CD4-positive, alpha-beta T cell treated with Interleukin-21 for 1 hour (primary cell): ENCODE measurements at places on chromosomes 4 and X.

DNA sequence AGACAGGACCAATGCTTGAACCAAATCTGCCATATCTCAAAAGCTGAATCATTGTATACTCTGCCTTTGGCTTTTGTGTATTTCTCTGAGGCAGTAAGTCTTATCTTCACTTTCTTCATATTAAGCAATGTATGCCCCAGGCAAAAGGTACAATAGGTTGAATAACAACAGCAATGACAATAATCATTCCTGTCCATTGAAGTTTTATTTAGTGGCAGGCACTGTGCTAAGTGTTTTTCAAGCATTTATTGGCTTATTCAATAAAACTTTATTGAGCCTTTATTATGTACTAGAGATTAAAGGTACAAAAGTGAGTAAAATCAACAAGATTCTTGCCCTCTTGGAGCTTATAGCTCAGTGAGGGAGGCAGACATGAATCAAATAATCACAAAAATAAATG lies 8.2 kb upstream of the CASK start:
- no peak for DNase-seq

GRCh38 chr4:102352781-102353180 lies 7.5 kb upstream of the SLC39A8 start:
- DNase-seq: no peak

GRCh38 chr4:123812066-123812390 lies 415.4 kb downstream of the SPRY1 start:
- no peak for DNase-seq

- DNase-seq: no peak
Observed at GRCh38 chr4:109821185-109821584, 5.6 kb downstream of the GAR1 start.

- no peak for DNase-seq
Observed at GRCh38 chr4:84927428-84927827, 39.1 kb downstream of the WDFY3 start.

GRCh38 chr4:168167714-168168284 lies 75.5 kb downstream of the ANXA10 start:
- no peak for DNase-seq

GRCh38 chr4:16694884-16695276 lies 203.6 kb downstream of the LDB2 start:
- DNase-seq: no peak

- peak; percentile 57 for DNase-seq
Observed at GRCh38 chrX:16436348-16437188, 213.4 kb upstream of the S100G start.

DNA sequence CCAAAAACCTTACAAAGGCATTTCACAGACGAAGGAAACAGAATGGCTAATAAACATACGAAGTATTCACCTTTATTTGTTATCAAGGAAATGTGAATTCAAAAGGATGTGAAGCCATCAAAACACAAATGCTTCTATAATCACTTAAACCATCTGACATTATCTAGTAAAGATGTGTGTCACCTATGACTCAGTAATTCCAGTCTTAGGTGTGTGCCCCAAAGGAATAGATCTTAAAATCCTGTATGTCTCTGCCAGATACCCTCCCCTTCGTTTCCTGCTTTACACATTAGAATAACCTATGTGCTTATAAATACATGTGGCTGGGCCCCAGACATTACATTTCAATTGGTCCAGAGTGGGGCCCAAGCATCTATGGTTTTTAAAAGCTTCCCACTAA lies 41.8 kb upstream of the CEP135 start:
- peak; percentile 2 for DNase-seq

- DNase-seq: no peak
Observed at GRCh38 chrX:70478526-70479245, 34.1 kb downstream of the DLG3 start.

DNA sequence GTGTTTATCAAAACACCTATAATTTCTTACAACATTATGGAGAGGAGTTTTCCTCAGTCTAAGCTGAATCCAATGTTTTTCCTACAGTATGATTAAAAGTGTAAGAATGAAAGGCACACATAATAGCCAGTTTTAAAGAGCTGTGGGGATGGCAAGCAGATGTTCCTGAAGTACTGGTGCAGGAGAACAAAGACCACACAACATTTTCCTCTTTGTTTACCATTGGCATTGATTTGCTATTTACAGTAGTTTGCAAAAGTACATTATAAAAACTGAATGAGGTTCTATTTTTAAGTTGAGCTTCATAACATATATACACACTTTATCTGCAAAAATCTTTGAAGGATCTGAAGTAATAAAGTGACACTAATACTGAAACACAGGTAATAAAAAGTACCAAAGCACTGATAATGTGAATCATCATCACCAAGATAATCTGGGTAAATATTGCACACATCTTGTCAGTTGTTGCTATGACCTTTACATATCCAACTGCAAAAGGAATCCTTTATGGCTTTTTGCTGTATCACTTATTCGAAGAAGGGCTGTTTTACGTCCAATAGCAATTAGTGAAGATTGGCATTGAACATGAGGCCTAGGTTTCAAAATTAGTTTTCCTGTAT lies 22.5 kb downstream of the TCEAL1 start:
- no peak for DNase-seq

DNA sequence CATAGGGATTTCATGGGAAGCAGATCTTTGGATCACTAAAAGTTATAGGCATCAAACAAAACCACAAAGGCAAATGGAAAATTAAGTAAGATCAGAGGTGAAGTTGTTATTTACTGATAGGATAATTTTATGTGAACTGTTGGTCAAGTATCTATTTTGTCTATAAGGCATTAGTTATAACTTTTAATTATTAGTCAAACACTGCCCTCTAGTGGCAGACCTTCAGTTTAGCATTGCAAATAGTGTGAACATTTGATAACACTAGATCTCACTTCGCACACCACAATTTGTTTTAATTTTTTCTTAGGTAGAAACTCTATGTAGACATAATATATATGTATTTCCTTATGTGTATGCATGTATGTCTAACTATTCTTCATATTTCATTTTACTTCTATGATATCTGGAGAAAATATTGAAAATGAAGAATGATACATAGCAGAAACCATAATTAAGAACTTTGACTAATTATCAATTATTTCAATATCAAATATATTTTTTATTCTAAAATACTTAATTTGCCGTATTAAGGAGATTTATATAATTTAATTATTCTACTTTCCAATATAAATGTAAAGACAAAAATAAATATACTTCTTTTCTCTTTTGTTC lies 214.5 kb upstream of the TACR3 start:
- DNase-seq: peak; percentile 34

DNA sequence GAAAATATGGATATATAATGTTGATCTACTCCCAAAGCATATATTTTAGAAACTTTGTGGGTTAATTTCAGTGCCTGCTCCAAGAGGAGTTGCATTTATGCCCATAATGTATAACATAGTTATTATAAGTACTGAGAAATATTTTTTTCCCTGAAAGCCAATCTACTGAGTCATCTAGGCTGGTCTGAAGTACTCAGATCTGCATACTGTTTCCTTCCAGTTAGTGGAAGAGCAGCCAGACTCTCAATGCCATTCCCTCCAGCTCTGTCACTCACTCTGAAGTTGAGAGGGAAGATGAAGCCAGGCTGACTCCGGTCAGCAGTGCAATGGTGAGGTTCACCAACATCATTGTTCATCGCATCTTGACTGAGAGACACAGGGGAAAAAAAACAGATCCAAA lies 505.1 kb downstream of the PPARGC1A start:
- no peak for DNase-seq

- DNase-seq: no peak
Observed at GRCh38 chrX:53318766-53319353, 37.5 kb upstream of the IQSEC2 start.

DNA sequence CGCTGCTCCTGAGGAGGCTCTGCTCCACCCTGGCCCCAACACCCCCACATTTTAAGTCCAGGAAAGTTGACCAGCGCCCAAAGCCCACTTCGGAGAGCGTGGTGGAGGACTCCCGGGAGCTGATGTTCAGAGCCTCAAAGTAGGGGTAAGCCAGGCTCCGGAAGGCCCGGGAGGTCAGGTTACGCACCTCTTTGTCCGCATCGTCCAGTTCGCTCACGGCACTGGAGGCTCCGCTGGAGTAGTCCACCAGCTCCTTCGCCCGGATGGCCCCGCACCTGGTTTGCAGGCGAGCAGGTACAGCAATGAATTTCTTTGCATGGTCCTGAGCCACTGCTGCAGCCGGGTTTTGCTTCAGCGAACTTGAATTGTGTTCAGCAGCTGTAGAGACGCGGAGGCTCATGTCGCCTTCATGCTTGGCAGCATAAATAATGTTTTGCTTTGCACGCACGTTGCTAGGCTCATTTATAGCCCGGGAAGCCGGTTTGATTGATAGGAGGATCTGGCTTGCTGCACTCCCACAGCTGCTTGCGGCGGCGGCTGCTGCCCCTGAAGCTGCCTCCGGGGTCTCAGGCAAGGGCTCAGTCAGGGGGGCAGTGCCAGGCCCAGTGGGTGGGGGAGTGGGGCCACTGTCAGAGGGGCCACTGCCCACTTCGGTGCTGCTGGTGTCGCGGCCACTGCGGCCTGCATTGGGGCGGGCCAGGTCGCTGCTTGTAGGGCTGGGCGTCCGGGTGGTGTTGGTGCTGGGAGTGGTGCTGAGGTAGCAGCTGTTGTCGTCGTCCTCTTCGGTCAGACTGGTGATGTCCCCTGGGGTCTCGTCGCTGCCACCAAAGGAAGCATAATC lies 4.8 kb downstream of the C4orf54 start:
- no peak for DNase-seq

DNA sequence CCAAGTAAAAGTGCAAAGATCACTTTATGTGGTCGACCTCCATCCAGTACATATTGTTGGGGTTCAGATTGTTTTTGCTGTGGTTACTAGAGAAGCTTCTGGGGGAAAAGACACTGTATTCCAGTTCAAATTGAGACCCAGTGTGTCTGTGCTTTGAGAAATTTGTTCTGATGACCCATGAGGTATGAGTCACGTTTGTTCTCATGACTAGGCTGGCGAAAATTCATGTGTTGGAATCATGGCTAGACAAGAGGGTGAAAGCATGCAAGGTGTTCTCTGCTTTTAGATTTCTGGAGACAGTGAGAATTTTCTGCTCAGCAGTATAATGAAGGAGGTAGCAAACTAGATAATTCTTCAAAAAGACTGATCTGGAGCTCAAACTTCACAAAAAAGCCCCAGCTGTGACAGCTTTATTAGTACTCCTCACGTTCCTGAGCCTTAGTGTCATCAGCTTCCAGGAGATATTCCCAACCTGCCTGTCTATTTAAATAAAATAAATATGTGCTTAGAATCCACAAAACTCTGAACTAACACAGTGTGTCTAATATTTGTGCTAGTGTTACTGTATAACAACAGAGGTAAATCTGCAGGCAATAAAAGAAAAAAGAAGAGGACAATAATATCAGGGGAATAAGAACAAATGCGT lies 24.4 kb upstream of the FAM47B start:
- DNase-seq: no peak

- DNase-seq: no peak
Observed at GRCh38 chrX:136623396-136623795, 24.6 kb upstream of the CD40LG start.

DNA sequence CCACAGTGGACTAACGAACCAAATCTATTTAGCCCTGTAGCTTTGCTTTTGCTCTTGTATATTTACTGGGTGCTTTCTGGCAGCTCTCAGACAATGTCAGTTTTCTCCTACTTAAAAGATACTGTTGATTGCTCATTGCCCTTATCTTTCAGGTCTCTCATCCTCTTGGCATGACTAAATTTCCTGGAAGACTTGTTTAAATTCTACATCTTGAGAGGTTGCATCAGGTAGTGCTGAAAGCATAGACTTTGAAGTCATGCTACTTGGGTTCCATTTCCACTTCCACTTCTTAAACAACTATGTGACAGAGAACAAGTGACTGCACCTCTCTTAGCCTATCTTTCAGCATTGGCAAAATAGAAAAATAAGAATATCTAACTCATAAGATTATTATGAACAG lies 8.4 kb downstream of the TDO2 start:
- no peak for DNase-seq

DNA sequence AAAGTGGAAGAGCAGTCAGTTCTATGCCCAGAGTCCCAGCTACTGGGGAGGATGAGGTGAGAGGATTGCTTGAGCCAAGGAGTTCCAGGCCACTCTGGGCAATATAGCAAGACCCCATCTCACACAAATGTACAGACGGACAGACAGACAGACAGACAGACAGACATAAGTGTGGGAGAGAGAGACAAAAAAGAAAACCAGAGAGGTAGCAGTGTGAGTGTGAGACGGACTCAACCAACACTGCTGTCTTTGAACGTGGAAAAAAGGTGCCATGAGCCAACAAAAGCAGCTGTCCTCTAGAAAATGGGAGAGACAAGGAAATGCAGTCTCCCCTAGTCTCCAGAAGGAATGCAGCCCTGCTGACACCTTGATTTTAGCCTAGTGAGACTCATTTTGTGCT lies 18.2 kb upstream of the RPL34 start:
- DNase-seq: no peak
